AG08396 (cell line): ENCODE measurements at places on chromosomes 1 and 21.

DNA sequence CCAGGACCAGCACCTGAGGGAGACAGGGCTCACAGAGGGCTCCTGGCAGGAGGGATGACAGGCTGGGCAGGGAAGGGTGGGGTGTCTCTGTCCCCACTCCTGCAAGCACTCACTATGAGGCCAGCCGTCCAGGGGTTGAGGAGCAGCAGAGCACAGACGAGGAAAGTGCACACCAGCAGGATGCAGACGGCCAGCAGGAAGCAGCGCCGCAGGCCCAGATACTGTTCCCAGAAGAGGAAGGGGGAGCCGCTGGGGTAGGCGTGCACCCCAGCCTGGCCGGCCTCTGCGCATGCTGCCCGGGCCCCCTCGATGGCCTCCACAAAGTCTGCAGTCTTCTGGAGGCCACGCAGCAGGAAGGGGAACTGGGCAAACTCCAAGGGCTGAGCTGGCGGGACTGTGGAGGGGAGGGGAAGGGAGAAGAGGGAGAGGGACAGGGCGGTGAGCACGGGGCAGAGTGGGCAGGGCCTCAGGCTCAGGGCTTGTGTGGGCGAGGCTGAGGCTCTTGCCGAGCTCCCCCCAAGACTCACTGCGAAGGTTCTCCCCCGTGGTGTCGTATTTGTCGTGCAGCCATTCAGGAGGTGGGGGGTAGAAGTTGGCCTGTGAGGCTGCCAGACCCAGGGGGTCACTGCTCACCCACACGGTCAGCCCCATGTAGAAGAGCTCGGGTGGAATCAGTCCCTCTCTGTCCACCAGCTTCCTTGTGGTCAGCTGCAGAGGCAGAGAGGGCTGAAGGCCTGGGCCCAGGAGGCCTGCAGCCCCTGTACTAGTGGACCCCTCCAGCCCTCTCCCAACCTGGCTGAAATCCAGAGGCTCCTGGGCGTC is 16.5 kb downstream of the PTCH2 start:
- DNase-seq, result no peak

- no peak for DNase-seq
Observed at GRCh38 chr1:230105245-230105753, 38.3 kb downstream of the GALNT2 start.

- DNase-seq, result no peak
Observed at GRCh38 chr21:32779983-32780382, 8.4 kb upstream of the PAXBP1 start.

- no peak for DNase-seq
Observed at GRCh38 chr1:58922302-58923089, 138.6 kb upstream of the JUN start.

DNA sequence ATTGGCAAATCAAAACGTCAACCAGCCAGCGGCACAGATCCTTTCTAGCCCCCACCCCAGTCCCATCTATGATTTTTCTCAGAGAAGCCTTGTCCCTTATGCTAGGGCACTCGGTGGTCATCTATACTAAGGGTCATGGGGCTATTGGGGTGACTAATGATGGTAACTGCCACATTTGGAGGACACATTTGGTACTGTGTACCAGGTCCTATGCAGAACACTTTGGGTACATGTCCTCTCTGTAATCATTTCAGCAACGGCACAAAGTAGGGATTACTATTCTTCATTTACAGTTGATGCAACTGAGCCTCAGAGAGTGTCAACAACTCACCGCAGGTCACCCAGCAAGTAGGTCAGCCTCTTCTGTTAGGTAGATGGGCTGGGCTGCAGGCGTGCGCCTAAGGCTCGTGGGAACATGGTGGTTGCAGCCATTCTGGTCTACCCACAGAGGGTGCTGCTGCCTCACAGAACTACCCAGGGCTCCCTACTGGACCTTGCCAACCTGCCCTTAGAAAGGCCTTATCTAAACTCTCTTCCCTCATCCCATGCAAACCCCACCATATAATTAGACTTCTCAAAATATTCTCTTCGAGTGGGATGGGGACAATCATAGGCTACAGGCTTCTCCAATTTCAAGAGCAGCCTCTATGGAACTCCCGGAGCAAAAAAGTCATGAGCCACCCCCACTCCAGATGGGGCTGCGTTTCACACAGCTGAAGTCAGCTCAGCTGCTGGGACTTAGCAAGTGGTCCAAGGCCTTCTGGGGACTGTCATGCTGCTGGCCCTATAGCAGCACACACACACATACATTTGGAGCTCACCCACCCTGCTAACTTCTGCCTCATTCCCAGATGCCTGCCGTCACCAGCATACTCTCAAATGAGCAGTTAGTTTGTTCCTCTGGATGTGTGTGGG is 5.8 kb upstream of the SDHB start:
- DNase-seq, result peak; percentile 78

DNA sequence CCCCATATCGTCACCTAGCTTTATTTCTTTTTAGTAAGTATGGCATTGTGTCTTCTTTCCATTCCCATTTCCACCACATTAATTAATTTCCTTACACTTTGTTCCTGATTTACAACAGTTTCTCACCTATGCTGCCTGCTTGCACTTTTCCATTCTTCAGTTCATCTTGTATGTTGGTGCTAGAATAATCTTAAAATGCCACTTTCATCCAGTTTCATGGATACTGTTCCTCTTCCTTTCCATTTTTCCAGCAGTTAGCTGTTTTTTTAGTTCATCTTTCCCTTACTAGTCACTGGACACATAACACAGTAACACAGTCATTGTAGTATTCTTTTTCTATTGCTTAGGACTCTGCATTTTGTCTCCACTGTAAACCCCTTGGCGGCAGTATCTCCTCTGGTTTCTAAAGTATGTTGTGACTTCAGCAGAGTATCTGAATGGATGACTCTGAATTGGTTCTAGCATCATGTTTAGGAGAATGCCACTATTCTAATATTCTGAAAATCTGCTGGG is 2.1 kb downstream of the CDC7 start:
- no peak for DNase-seq

DNA sequence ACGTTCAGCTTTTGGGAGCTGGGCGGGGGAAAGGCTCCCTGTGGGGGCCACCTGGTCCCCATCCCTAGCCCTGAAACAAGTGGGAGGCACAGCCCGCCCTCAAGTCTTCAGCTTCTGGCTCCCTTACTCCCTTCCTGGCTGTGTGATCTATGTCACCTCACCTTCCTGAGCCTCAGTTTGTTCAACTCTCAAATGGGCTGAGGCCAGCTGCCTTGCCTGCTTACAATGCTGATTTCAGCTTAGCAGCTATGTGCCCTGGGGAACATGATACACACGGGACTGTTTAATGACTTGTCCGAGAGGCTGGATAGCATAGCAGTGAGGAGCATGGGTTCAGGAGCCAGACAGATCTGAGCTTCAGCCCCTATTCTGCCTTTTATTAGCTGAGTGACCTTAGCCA is 19.3 kb downstream of the GRHL3 start:
- no peak for DNase-seq

DNA sequence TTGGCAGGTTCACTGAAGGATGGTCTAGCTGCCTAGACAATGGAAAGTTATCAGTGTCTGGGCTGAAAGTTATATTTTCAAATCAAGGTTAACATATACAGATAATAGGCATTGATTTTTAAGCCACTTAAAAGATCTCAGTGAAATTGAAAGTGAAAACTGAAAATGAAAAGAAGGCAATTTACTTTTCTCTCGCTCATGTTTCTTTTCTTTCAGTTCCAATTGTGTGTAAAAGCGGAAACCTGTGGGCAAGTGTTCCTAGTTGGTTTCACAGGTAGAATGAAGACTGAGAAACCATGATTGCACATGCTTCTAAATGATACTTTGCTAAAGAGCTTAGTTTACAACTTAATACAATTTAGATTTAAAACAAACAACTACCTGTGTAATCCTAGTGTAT is 383.7 kb downstream of the ZP4 start:
- DNase-seq, result no peak

DNA sequence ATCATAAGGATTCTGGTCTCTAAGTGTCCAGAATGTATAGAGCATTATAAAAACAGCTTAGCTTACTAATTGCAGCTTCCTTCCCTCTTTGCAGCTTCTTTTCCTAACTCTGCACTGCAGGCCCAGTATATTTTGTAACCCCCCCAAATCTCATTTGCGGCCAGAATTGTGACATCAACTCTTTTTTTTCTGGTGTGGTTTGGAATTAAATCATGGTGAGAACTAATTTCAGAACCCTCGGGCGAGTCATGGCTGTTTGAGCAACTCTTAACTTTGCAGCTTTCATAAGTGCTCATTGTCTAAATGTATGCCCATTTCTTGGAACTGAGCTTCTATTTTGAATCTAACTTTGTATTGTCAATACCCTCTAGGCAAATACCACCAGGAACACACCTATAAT is 187.4 kb downstream of the CYYR1 start:
- no peak for DNase-seq

- no peak for DNase-seq
Observed at GRCh38 chr1:48725341-48726046, 51.2 kb downstream of the BEND5 start.

DNA sequence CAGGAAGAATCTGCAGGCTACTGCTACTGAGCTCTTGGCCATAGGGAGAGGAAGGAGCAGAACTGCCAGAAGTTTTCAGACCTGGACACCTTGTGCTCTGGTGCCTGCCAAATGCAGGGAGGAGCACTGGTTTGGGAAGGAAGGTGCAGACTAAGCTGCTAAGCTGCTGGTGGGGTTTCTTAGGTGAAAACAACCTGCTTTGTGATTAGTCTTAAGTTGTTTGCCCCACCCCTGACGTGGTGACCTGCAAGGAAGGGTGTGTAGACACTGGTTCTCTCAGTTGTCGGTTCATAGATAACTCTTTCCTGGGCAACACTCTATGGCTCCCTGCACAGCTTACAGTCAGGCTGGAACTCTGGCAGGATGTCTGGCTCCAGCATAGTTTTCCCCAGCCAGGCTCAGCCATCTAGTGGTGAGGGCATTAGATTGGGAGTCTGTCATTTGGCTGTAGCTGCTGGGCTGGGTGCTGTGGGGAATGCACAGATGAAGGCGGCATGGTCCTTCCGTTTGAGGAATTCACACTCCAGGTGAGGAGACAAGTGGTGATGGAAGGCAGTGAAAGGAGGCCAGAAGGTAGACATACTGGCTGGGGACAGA is 10.3 kb upstream of the S100A10 start:
- no peak for DNase-seq

- DNase-seq, result no peak
Observed at GRCh38 chr1:12597792-12598191, 20.2 kb downstream of the DHRS3 start.

- DNase-seq, result no peak
Observed at GRCh38 chr1:200354243-200354642, 55.6 kb downstream of the ZNF281 start.

DNA sequence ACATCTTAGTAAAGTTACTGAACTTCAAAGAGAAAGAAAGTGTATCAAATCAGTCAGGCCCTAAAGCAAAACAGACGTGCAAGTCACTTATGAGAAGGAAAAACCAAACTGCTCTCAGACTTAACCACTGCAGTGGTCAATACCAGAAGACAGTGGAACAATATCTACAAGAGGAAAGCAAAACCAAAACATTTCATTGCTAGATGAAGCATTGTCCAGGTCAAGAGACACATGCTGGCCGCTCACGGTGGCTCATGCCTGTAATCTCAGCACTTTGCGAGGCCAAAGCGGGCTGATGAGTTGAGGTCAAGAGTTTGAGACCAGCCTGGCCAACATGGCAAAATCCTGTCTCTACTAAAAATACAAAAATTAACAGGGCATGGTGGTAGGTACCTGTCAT is 82.0 kb upstream of the MROH9 start:
- DNase-seq, result no peak

- DNase-seq, result no peak
Observed at GRCh38 chr21:32131960-32132359, 146.9 kb downstream of the MIS18A start.

GRCh38 chr1:78070210-78070609 is 24.4 kb downstream of the GIPC2 start:
- DNase-seq, result no peak

- no peak for DNase-seq
Observed at GRCh38 chr1:5667513-5668325, 324.5 kb downstream of the NPHP4 start.

GRCh38 chr1:62978741-62979140 is 194.8 kb downstream of the ATG4C start:
- no peak for DNase-seq

- no peak for DNase-seq
Observed at GRCh38 chr21:45892916-45893739, 88.4 kb upstream of the COL6A1 start.

DNA sequence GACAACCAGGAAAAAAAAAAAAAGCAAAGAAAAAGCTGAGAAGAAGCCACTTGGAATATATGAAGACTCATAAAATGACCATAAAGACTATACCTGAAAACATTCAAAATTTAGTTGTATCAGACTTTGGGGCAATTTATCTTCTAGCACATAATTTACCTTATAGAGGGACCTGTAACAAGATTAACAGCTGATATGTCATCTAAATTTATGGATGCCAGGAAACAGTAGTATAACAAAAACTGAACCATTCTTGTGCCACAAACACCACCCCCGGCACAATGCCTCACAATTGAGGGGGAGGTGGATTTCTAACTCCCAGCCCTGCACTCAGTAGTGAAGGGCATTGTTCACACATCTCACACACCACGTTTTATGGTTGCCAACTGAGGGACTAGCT is 1352.0 kb downstream of the BRINP3 start:
- DNase-seq, result no peak

GRCh38 chr1:62241371-62242131 is 46.9 kb downstream of the L1TD1 start:
- no peak for DNase-seq

GRCh38 chr1:94783342-94784189 is 36.6 kb upstream of the SLC44A3 start:
- peak; percentile 75 for DNase-seq
